Breast epithelium (tissue), 4 donors: ENCODE measurements at places on chromosomes 4 and X. TPM values are rescaled to one million over a fixed set of nuclear protein-coding genes. Genes with fewer than 3 reads are reported as not detected.

GRCh38 chr4:152200511-152201333 is 335.2 kb downstream of the FBXW7 start:
- no peaks in the 10 kb centered on the region for H3K27me3 ChIP-seq
- DNase-seq = no peak
- H3K4me3 ChIP-seq = no peak overlapping the region

The CYP4V2 gene
- 40.8 TPM for total RNA-seq

- H3K36me3 ChIP-seq = no peaks in the 10 kb centered on the region
- H3K27me3 ChIP-seq = no peaks in the 10 kb centered on the region
- no peak overlapping the region for H3K4me3 ChIP-seq
- no peaks in the 10 kb centered on the region for H3K4me1 ChIP-seq
- no peak overlapping the region for H3K27ac ChIP-seq
These were observed 490.3 kb upstream of the TECRL start for GRCh38 chr4:64899563-64899962.

DNA sequence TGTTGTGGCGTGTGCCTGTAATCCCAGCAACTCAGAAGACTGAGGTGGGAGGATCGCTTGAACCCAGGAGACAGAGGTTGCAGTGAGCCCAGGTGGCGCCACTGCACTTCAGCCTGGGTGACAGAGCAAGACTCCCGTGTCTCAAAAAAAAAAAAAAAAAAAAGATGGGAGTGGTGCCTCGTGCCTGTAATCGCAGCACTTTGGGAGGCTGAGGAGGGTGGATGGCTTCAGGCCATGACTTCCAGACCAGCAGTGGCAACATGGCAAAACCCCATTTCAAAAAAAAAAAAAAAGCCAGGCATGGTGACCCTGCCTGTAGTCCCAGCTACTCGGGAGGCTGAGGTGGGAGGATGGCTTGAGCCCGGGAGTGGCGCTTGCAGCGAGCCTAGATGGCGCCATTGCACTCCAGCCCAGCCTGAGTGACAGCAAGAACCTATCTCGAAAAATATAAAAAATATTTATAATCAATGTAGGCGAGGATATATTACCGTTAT is 27.0 kb downstream of the EIF2S3 start:
- H3K4me1 ChIP-seq = no peaks in the 10 kb centered on the region
- DNase-seq = peak; percentile 49
- no peaks in the 10 kb centered on the region for H3K36me3 ChIP-seq
- H3K4me3 ChIP-seq = no peak overlapping the region
- no peak overlapping the region for H3K27ac ChIP-seq

GRCh38 chrX:124455966-124456365 is 109.6 kb downstream of the SH2D1A start:
- H3K27me3 ChIP-seq = no peaks in the 10 kb centered on the region
- no peaks in the 10 kb centered on the region for H3K4me1 ChIP-seq
- H3K4me3 ChIP-seq = no peak overlapping the region
- H3K27ac ChIP-seq = no peak overlapping the region
- H3K36me3 ChIP-seq = no peaks in the 10 kb centered on the region
- DNase-seq = no peak

GRCh38 chr4:57051095-57051494 is 59.1 kb downstream of the IGFBP7 start:
- H3K4me1 ChIP-seq = no peaks in the 10 kb centered on the region
- H3K36me3 ChIP-seq = no peaks in the 10 kb centered on the region
- H3K27me3 ChIP-seq = no peaks in the 10 kb centered on the region
- H3K4me3 ChIP-seq = no peak overlapping the region
- H3K27ac ChIP-seq = peak overlapping the region; percentile 68

The GPC4 gene
- total RNA-seq = 4.5 TPM

GRCh38 chr4:77827343-77827742 is 8.2 kb upstream of the CNOT6L start:
- no peaks in the 10 kb centered on the region for H3K4me1 ChIP-seq
- no peak for DNase-seq
- H3K4me3 ChIP-seq = no peak overlapping the region
- no peak overlapping the region for H3K27ac ChIP-seq
- H3K36me3 ChIP-seq = no peaks in the 10 kb centered on the region
- H3K27me3 ChIP-seq = no peaks in the 10 kb centered on the region

- DNase-seq = no peak
- H3K27ac ChIP-seq = no peak overlapping the region
- no peaks in the 10 kb centered on the region for H3K36me3 ChIP-seq
- peaks cover 80% of the 10 kb centered on the region for H3K27me3 ChIP-seq
- no peak overlapping the region for H3K4me3 ChIP-seq
These were observed 79.9 kb downstream of the SLC9A6 start for GRCh38 chrX:136065044-136065671.

DNA sequence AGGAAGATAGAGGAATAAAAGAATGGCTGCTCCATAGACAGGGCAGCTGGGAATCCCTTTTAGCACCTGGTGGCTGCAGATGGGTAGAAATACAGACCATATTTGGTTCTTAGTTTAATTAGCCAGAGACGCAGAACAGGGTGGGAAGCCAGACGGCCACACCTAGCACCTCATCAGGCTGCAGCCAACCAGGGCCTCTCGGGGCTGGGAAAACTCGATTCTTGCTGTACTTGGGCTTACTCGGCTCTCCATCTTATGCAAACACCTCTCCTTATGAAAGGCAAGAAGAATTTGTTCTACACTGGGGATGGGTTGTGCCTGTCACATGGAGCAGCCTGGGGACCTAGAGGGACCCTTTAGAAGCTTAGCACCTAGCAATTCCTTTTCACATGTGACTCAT is 19.7 kb downstream of the IRAK1 start:
- H3K27me3 ChIP-seq = no peaks in the 10 kb centered on the region
- H3K4me1 ChIP-seq = no peaks in the 10 kb centered on the region
- H3K27ac ChIP-seq = peak overlapping the region; percentile 19
- H3K36me3 ChIP-seq = no peaks in the 10 kb centered on the region
